ENCODE measurements at places on chromosomes 3 and 15.

GRCh38 chr3:70224337-70224736, 88.1 kb downstream of the MDFIC2 start:
- DNase-seq = no peak

GRCh38 chr15:42994546-42994945, 74.0 kb upstream of the TTBK2 start:
- peak; percentile 41 for DNase-seq

DNA sequence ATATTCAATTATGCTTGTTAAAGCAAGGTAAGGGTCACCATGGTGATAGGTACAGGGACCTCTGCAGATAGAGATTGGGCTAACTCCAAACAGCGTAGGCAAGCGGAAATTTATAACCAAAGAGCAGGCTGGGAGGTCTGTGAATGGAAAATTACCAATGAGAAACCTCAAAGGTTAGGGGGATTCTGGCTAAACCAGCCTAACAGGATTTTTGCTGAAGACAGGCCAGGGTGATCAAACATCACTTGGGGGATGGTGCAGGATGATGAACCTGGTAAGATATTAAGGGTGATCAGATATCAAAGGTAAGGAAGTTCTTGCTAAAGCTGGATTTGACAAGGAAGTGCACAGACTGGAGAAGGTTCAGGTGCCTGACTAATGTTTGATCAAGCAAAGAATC, 35.3 kb upstream of the SNRPN start:
- no peak for DNase-seq

DNA sequence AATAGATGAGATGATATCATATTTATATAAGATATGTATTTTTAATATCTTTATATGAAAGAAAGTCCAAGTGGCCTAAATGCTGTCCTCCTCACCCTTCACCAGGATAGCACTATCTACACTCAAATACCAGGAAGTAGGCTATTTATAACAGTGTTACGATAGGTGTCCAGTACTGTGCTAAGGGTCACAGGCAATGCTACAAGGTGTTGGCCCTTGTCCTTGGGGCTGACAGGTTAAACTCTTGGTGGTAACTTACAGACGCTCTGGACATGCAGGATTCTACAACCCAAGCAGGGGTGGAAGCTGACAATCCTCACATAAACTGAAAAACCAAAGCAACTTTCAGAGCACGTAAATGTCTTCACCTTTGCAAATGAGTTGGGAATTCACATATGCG, 22.3 kb downstream of the NCEH1 start:
- no peak for DNase-seq

- DNase-seq = peak; percentile 93
These were observed 353.3 kb downstream of the LPP start for GRCh38 chr3:188507244-188507720.

- no peak for DNase-seq
These were observed 36.5 kb downstream of the MYO5A start for GRCh38 chr15:52492132-52492531.

- no peak for DNase-seq
These were observed 139.3 kb downstream of the RSRC1 start for GRCh38 chr3:158249183-158249582.

DNA sequence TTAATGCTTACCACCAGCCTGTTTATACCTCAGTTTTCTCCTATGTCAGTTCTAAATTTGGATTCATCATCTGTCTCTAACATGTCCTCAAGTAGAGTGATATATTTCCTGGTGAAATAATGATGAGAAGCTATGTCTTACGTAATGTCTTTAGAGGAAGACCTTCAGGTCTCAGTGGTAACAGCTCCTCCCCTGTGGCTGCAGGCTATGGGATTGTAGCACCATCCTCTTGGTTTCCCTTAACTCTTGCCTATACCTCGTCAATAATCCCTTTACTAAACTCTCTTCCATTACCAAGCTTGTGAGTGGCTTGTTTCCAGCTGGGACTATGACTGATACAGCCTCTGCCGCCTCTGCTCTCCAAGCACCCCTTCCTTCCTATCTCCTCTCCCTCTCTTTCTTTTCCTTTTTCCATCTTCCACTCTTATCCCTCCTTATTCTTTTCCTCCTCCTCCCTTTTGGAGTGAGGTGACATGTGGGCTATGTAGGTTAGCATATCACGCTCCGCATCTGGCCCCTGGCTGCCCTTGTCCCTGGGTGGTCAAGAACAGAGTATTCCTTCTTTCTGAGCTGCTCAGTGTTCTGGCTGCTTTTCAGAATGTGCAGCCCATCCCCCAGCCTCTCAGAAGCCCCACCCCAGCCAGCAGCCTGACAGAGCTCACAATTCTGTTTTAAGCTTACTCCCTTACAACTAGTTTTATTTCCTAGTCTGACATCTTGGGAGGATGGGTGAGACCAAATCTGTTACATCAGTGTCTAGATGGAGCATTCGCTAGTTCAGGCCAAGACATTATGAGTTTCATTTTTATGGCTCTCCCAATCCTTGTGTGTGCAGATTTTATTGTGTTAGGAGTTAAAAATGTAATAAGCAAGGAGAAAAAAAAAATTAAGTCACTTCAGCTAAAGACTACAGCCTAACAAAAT, 75.0 kb upstream of the RNU6-1 start:
- DNase-seq = peak; percentile 19

All from fibroblast of skin of left biceps (primary cell).